ENCODE measurements at places on chromosomes 7 and 10.
A peak's percentile ranks its signal among the peaks of the same experiment; 100 is the strongest.

- no peaks in the 10 kb centered on the region for H3K27me3 ChIP-seq
- no peak overlapping the region for H3K27ac ChIP-seq
- no peak for DNase-seq
- H3K4me1 ChIP-seq, result peaks cover 16% of the 10 kb centered on the region
- no peak overlapping the region for H3K4me3 ChIP-seq
- no peaks in the 10 kb centered on the region for H3K36me3 ChIP-seq
Measured at GRCh38 chr7:69896121-69896520, 297.8 kb downstream of the AUTS2 start.

DNA sequence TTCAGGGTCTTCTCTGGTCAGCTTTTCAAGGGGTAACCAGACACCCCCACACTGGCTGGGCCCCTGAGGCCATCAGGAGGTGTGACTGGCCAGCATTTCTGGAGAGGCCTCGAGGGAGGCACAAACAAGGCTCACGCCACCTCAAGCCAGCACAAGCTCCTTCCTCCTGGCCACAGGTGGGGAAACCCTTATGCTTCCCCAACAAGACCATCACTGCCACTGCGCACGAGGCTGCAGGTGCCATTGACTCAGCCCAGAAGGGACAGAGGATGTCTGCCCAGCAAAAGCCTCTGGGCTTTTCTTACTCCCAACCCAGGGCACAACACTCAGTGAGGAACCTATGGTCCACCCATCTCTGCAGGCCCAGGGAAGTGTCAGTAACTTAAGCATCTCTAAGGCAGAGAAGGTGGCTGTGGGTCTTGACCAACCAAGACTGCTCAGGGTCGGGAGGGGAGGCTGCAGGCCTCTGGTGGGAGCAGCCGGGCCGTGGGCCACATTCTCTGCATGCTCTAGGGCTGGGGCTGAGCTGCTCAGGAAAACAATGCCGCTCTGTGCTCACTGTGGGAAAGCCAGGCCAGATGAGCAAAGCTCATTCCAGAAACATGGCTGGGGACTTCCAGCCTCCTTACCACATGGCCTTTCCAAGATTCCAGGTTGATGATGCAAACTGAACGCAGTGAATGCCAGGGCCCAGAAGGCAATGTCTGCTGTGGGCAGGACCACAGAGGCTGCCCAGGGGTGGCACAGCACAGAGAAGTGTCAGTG is 24.2 kb upstream of the RASSF4 start:
- no peak overlapping the region for H3K4me3 ChIP-seq
- H3K4me1 ChIP-seq, result peaks cover 29% of the 10 kb centered on the region
- peaks cover 1% of the 10 kb centered on the region for H3K27me3 ChIP-seq

DNA sequence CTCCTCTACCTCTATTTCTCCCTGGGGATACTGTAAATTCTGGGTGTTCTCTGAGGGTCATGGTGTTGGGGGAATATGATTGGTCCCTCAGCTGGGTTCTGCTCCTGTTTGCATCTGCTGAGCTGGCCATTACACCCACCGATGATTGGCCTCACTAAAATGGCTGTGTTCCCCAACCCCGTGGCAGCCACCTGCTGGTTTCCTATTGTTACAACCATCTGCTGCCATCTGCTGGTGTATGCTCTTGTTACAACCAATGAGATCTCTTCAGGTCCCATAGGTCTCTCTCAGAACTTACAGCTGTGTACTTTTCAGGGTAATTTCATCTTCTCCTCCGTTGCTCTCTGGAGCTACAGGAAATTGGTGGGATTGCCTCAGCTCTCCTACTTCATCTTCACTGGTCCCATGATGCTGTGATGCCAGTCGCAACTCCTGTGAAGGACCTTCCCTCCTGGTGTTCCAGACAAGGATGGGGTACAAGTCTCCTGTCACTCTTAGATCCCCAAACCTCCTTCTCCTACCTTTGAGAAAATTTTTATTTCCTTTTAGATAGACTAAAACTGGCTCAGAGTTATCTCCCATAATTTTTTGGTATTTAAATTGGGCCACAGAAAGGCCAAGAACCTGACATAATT is 303.5 kb upstream of the SMIM30 start:
- H3K27me3 ChIP-seq, result no peaks in the 10 kb centered on the region
- H3K27ac ChIP-seq, result no peak overlapping the region
- no peaks in the 10 kb centered on the region for H3K36me3 ChIP-seq
- no peak overlapping the region for H3K4me3 ChIP-seq
- DNase-seq, result peak; percentile 32

- no peak overlapping the region for H3K27ac ChIP-seq
- no peak overlapping the region for H3K4me3 ChIP-seq
- H3K36me3 ChIP-seq, result no peaks in the 10 kb centered on the region
- H3K4me1 ChIP-seq, result no peaks in the 10 kb centered on the region
Measured at GRCh38 chr10:126511917-126512479, 123.7 kb upstream of the ADAM12 start.

- H3K27ac ChIP-seq, result no peak overlapping the region
- no peak overlapping the region for H3K4me3 ChIP-seq
- H3K4me1 ChIP-seq, result peaks cover 32% of the 10 kb centered on the region
- DNase-seq, result no peak
- H3K27me3 ChIP-seq, result peaks cover 5% of the 10 kb centered on the region
- no peaks in the 10 kb centered on the region for H3K36me3 ChIP-seq
Measured at GRCh38 chr7:129227646-129228578, 3.1 kb downstream of the AHCYL2 start.

- peak overlapping the region; percentile 69 for H3K4me3 ChIP-seq
- peak; percentile 74 for DNase-seq
- peaks cover 4% of the 10 kb centered on the region for H3K27me3 ChIP-seq
- no peaks in the 10 kb centered on the region for H3K36me3 ChIP-seq
- peaks cover 94% of the 10 kb centered on the region for H3K4me1 ChIP-seq
Measured at GRCh38 chr10:71742301-71743088, 22.9 kb upstream of the C10orf105 start.

DNA sequence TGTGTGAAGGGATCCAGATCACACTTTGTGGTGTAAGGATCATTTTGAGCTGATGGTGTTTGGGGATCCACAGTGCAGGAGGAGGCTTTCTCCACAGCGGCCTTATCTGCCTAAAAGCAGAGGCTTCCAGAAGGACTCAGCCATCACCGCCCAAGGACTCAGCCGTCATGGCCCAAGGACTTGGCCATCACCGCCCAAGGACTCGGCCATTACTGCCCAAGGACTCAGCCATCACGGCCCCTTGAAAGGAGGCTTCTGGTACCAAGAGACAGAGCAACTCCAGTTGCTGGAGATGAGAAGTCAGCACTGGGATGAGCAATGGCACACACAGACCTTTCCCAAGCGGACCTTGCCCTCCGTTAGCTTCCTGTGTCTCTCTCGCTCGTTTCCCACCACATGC is 6.0 kb upstream of the CFAP46 start:
- H3K27me3 ChIP-seq, result peaks cover 8% of the 10 kb centered on the region
- DNase-seq, result no peak
- H3K4me3 ChIP-seq, result no peak overlapping the region
- no peaks in the 10 kb centered on the region for H3K36me3 ChIP-seq
- no peak overlapping the region for H3K27ac ChIP-seq

DNA sequence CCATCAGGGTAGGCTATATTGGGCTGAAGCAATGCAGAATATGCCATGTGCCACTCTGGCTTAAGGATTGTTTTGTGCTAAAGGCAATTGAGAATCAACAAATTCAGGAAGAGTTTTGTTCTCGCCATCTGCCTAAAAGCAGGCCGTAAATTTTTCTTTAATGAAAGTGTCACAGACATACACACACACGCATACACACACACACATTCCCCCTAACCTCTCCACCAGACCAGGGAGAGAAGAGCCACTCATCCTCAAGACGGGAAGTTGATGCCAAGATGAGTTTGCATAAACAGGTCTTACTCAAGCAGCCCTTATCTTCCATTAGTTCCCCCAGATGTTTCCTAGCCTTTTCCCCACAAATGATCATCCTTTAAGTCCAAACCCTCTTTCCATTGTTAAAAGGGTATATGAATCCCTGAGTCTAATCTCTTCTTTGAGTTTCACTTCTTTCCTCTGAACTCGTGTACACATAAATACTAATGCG is 59.6 kb upstream of the TRIM24 start:
- peaks cover 7% of the 10 kb centered on the region for H3K27me3 ChIP-seq
- H3K4me3 ChIP-seq, result no peak overlapping the region
- H3K36me3 ChIP-seq, result no peaks in the 10 kb centered on the region
- H3K27ac ChIP-seq, result no peak overlapping the region
- DNase-seq, result no peak

GRCh38 chr7:979151-979550 is 3.8 kb upstream of the COX19 start:
- H3K4me3 ChIP-seq, result no peak overlapping the region
- H3K36me3 ChIP-seq, result no peaks in the 10 kb centered on the region
- H3K27ac ChIP-seq, result no peak overlapping the region
- H3K4me1 ChIP-seq, result peaks cover 13% of the 10 kb centered on the region
- H3K27me3 ChIP-seq, result peaks cover 2% of the 10 kb centered on the region

GRCh38 chr10:64350665-64351064 is 829.5 kb downstream of the REEP3 start:
- H3K4me3 ChIP-seq, result no peak overlapping the region
- H3K36me3 ChIP-seq, result no peaks in the 10 kb centered on the region
- no peaks in the 10 kb centered on the region for H3K27me3 ChIP-seq
